Activated CD8-positive, alpha-beta memory T cell treated with anti-CD3 and anti-CD28 coated beads, Interleukin-2, amount 10 ng/mL, durations not matched to agents 7 days and 5 days (primary cell): ENCODE measurements at places on chromosomes 4 and X.

GRCh38 chr4:17704020-17704650 is 77.3 kb downstream of the FAM184B start:
- no peak for DNase-seq

- DNase-seq, result no peak
These were observed 108.8 kb downstream of the HHIP start for GRCh38 chr4:144754562-144755410.

GRCh38 chr4:173403051-173403450 is 4.1 kb upstream of the SCRG1 start:
- no peak for DNase-seq

GRCh38 chrX:44529310-44529709 is 13.3 kb downstream of the FUNDC1 start:
- DNase-seq, result no peak

DNA sequence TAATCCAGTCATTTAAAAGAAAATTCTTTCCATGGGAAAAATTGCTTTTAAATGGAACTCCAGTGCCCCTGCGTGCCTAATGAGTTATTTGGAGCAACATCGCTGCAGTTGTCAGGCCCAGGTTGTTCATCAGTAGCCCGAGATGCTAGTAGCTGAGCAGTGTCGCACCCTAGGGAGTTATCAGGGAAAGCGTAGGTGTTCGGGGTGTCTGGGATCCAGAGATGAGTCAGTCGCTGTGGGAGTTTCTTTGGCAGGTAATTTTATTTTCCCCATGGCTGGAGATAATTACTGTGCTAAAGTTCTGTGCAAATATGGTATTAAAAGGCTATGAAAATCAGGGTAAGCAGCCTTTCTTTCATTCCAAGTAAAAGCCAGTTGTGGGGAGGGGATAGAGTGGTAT is 49.4 kb downstream of the ANXA3 start:
- no peak for DNase-seq

- DNase-seq, result no peak
These were observed 412.7 kb upstream of the TENM3 start for GRCh38 chr4:181830404-181831035.

DNA sequence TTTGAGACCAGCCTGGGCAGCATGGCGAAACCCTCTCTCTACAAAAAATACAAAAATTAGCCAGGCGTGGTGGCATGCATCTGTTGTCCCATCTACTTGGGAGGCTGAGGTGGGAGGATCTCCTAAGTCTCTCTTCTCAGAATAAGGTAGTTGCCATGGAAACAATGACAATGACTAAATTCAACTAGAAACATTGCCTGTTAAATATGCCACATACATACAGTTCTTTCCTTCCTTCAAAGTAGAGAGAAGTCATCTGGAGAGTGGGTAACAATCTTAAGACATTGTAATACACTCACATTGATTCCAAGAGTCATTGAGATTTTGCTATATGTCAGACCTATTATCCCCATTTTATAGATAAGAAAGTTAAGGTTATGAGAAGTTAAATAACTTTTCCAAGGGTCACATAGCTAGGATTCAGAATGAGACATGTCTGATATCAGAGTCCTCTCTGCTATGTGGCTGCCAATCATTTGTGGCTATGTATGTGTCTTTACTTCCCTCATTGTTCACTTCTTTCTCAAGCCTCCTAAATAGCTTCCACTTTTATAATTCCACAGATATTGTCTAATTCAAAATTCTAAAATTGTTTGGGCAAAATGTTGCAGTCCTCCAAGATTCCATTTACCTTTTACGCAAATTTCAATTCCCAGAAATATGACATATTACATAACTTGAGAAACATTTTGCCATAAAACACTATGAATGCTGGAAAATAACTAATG is 37.2 kb upstream of the RAPGEF2 start:
- DNase-seq, result no peak
